ENCODE measurements at places on chromosomes 1 and 21.

GRCh38 chr1:72117621-72118020 is 164.7 kb downstream of the NEGR1 start:
- DNase-seq = no peak

DNA sequence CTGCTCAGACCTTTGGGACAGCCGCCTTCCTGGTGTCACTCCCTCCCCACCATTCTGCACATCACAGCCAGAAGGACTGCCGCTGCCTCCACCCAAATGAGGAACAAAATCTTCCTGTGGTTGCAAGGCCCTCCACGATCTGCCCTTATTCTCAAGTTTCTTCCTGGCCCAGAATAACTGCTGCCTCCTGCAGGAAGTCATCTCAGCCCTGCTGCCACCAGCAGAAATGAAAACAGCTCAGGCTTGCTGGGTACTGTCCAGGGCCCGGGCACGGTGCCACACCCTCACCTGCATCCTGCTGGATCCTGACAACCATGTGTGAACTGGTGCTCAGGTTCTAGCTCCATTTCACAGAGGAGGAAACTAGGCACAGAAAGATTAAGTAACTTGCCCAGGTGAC is 2.8 kb downstream of the CLDN19 start:
- no peak for DNase-seq

DNA sequence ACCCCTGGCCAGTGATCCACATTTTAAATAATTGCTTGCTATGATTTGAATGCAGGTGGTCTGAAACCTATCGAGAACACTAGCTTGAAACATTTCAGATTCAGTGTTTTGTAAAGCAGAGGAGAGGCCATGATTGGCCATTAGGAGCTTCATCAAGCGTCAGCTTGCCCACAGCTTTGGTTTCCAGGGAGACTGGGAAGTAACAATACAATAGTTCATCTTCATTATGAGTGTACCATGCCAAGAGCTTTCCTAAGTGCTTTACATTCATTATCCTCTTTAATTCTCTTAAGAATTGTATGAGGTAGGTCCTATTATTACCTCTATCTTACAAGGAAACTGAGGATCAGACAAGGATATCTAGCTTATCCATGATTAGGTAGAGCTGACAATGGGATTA is 27.7 kb upstream of the ATP5PO start:
- no peak for DNase-seq

DNA sequence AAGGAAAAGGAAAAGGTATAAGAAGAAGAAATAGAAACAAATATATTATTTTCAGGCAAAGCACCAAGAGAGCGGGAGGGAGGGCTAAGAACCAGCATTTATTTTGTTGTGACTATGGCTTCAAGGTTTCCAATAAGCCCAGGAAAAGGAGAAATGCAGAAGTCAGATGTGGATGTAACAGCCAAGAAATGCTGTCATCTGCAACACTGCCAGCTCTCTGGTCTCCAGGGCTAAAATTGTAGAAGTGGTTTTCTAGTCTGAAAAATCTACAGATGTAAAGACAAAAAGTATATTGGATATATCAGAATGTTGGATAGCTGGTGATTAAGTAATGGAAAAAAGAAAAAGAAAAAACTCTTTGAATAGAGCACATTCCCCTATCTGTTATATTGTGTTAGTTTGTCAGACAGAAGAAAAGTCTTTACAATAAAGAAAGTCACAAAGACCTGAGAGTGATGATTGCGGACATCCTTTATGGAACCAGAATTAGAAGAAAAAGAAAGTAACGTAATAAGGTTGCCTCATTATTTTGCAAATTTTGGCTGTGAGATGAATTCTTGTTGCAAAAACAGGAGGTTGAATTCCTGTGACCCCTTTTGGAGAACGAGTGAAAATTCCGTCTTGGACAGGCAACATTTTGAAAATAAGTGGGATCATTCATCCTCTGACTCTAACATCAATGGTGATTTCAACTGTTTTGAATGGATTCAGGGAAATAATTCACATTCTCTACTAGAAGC is 938.1 kb downstream of the TTLL7 start:
- peak; percentile 77 for DNase-seq

GRCh38 chr1:51491166-51491981 is 27.7 kb downstream of the EPS15 start:
- DNase-seq = no peak

- DNase-seq = no peak
Measured at GRCh38 chr1:10561955-10562354, 87.2 kb downstream of the PEX14 start.

GRCh38 chr1:170309389-170310013 is 163.7 kb downstream of the NTMT2 start:
- peak; percentile 82 for DNase-seq

DNA sequence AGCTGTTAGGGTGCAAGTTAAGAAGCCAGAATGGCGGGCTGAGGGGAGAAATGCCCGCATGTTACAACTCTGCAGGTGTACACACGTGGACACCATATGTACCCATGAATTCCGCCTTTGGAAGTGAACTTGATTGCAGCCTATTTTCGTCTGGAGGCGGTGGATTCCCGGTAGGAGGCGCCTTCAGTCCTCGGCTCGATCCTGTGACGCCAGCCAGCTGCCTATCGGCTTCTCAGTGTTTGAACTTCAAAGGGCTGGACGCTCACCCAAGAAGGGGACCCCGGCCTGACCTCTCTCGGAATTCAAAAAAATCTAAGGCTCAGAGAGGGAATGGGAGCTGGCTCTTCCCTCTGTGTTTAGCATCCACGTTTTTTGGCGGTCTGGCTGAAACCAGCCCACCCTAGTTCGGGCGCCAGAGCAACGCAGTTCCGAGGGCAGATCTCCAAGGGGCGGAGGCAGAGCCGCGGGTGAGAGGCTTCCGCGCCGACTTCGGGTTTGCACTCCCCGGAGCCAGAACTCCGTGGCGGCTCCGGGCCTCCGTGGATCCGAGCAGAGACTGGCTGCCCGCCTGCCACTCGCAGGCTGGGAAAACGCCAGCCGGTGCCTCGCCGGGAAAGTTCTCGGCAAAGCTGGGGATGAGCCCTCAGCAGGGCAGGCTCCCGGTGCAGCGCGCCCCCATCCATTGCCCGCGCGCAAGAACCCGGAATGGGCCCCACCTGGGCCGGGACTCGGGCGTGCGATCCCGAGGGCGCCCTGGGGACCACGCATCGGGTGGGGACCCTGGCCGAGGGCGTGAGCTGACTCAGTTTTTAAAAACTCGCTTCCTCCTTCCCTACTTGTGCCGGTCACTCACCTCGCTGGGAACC is 996 bp upstream of the TMEM51 start:
- DNase-seq = peak; percentile 89

All from left hindlimb (tissue), 1 donor.